Stimulated activated CD4-positive, alpha-beta T cell treated with anti-CD3 and anti-CD28 coated beads, Interleukin-4, amount 100 ng/mL, for 48 hours (primary cell): ENCODE measurements at places on chromosomes 13 and 19.

DNA sequence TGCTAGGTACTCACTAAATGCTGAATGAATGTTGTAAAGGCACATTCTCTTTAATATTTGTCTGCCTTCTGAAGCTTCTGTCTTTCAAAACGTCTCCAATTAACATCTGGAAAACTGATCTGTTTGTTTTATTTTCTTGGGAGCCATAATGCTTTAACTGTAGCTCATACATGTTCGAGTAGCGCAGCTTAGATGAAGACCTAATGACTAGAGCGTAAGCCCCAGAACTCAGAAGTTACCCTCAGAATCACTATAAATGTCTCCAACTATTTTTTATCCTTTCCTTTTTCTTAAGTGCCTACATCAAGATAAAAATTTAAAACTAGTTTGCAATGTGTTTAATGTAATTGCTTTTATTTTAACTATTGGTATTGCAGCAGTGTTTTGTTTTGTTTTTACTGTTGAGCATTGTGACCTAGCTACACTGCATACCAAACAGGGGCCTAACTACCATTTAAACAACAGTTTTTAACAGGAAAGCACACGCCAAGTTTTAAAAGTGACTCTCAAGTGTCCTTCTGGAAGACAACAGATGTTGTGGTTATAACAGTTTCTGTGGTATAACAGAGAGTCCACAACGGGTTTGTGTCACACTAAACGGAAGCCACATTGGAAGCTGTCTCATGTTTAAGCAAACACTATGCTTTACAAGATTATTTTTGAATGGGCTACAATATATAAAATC, 42.0 kb downstream of the MRPL57 start:
- no peak for DNase-seq

GRCh38 chr13:98519976-98520375, 56.9 kb downstream of the STK24 start:
- DNase-seq = no peak

DNA sequence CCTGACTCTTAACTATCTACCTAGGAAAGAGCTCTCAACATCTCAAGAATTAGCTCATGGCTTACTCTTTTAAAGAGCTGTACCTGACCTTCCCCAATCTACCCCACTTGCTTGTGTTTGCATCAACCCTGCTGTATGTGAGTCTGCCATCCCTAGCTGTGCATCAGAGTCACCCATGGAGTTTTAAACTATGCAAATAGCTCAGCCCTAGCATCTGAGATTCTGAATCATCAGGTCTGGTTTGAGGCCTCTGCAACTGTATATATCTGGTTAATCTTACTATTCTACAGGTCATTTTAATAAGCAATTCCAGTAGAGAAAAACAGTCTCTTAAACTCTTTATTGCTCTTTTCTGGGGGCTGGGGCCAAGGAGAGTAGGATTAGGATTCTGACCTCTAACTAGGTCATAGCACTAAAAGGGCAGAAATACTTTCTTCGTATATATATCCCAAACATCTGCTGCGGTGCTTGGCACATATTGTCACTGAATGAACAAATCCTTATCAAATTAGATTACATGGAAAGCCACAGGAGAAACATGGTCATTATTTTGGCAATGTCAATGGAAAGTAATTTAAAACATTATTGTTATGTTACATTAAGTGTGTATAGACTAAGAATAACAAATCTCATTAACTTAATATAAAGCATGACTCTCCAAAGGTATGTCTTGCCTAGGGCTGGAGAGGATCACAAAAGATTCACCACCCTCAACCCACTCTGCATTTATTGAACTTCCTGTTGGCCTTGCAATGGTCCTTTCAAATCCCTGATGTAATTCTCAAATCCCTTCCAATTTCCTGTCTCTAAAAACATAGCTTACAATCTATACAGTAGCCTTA, 232.2 kb downstream of the DACH1 start:
- no peak for DNase-seq

DNA sequence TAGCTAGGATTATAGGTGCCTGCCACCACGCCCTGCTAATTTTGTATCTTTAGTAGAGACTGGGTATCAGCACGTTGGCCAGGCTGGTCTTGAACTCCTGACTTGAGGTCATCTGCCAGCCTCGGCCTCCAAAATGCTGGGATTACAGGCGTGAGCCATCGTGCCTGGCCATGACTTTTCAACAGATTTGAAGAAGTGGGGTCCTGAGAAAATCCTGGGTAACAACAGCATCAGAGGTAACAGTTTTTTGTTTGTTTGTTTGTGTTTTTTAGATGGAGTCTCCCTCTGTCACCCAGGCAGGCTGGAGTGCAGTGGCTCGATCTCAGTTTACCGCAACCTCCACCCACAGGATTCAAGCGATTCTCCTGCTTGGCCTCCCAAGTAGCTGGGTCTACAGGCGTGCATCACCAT, 3.7 kb downstream of the JUNB start:
- DNase-seq = no peak

DNA sequence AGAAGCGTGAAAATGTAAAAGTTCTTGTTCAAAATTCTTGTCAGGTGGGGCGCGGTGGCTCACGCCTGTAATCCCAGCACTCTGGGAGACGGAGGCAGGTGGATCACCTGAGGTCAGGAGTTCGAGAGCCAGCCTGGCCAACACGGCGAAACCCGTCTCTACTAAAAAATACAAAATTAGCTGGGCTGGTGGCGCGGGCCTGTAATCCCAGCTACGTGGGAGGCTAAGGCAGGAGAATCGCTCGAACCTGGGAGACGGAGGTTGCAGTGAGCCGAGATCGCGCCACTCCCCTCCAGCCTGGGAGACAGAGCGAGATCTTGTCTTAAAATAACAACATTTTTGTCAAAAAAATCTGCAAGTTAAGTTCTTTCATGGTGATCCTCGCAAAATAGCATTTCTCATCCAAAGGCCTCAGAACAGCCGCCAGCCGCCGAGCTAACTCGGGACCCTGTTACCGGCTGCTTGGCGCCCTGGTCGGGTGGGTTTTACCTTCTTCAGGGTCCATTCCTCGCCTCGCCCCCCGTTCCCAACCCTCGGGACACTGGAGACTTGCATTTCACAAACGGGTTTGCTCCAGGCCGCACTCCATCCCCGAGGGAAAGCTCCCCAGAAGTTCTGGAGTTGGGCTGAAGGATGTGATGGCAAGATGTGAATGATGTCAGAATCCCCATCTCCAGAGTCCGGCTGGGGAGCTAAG, 1.6 kb downstream of the LATS2 start:
- DNase-seq = no peak
